ENCODE measurements at places on chromosomes 4 and X.

DNA sequence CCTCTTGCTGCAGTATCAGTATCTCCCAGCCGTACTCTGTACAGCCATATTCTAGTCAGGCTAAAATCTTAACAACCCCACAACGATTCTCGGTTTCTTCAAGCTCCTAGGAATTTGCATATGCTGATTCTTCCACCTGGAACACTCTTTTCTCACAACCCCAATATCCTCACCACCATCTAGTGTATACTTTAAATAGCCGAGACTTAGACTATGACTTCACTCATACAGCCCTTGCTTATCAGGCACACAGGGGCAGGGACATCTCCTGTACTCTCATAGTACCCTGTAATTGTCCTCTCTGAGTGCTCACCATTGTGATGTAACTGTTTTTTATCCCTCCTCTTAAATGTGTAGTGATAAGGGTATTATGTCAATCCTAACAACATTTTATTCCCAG lies 2126.4 kb upstream of the TENM3 start:
- DNase-seq = no peak

DNA sequence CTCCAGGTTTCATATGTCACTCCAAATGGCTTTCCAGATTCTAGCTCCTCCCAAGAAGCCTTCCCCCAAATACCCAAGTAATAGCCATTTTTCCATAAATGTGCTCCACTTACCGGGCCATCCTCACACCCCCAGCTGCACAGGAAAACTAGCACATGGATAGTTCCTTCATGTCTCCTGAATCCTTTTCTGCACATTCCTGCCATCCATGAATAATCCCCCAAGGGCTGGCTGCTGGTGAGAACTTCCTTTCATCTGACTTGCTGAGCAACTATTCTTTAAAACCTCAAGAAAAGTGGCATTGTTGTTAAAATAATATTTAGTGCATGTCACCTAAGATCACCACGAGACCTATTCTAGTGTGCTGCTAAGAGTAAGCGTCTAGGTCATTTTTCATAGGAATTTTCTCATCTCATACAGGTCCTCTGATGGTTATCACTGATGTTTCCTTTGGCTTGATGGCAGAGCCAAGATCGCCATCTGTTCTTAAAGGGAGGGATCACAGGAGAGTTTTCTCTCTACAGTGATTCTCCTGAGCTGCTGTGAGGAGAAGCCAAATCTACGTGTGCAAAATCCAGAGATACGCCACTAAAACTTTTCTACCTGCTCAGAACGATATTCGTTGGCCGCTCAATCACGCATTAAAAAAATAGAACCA lies 71.3 kb downstream of the MAP3K15 start:
- DNase-seq = no peak

DNA sequence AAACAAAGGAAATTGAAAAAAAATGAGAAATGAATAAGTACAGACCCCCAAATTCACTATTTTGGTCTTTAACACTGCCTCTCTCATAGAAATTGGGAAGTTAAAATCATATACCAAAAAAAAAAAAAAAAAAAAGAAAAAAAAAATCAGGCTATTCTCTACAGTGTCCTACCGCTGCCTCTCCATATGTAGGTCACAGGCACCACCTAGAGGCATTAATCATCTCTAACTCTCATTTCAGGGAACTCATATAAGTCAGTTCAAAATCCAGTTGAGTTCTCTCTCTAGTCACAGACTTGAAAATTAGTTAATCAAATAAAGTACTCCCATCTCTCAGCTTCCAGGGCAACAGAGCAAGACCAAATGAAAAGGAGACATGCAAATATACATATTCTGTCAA lies 47.9 kb downstream of the COX18 start:
- DNase-seq = no peak

DNA sequence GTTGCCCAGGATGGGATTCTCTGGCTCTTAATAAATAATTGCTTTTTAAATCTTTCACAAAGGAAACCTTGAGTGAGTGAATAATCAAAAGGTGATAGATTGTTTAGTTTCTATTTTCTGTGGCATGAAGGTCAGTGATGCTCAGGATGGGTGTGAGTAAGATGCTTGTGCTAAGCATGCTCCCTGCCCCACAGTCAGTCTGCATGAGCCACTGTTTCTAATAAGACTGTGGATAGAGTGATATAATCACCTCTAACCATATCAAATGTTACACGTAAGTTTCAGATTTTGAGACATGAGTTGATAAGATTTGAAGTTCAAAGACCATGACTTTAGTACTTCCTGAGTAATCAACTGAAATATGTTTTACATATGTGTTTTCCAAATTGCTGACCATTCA lies 2.7 kb upstream of the GAGE10 start:
- no peak for DNase-seq

- DNase-seq = no peak
Measured at GRCh38 chrX:38175139-38175538, 45.5 kb downstream of the SRPX start.

GRCh38 chr4:145939441-145939750 lies 773 bp upstream of the ZNF827 start:
- no peak for DNase-seq

DNA sequence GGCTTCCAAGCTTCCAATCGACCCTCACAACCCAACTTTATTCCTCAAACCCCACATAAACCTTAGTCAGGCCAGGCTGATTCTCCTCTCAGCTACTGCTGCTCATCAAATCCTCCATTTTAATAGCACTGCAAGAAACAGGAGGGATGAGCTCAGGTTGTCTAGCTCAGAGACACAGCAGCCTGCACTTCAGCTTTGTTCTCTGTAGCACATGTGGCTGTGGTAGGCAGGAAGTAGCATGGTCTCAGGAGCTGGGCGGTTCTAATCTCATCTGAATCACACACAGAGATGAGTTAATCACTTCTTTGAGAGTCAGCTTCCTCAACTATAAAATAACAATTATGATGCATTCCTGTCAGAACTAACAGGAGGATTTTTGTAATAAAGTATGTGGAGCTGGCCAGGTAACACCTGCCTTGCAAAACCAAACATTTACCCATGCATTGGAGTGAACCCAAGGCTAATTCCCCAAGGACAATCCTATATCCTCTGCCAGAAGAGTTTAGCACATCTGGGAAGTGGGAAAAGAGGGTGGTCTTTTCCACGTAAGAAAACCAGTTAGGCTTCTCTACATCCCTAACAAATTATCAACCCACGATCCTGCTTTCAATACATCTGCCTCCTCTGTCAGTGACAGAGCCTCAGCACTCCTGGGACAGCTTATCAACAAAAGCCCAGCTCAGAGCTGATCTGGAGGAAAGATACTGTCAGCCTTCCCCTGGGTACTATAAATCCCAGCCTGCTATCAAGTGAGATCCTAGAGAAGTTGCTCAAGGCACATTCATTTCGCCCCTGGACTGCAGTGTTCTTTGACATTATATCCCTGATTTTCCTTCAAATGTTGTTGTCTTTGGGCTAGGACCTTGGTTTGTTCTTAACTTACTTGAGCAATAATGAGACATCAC lies 32.8 kb downstream of the ELOVL6 start:
- DNase-seq = no peak

GRCh38 chrX:9378980-9379696 lies 85.7 kb upstream of the TBL1X start:
- DNase-seq = no peak

DNA sequence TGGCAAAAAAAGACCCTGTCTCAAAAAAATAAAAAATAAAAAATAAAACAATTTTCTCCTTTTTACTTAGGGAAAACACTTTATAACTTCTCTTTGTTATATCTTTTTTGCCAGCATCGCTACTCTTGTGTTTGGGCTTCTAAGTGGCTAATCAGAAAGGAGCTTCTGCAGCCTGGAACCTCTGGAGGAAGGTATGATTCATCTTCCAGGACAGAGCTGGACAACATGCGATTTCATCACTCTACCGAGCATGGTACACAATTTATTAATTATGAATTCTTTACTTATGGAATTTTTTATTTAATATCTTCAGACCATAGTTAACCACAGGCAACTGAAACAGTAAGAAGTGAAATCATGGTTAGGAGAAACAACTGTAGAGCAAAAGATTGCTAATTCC lies 1254.3 kb upstream of the AGA start:
- DNase-seq = no peak

GRCh38 chr4:44421330-44422065 lies 27.1 kb downstream of the KCTD8 start:
- no peak for DNase-seq

DNA sequence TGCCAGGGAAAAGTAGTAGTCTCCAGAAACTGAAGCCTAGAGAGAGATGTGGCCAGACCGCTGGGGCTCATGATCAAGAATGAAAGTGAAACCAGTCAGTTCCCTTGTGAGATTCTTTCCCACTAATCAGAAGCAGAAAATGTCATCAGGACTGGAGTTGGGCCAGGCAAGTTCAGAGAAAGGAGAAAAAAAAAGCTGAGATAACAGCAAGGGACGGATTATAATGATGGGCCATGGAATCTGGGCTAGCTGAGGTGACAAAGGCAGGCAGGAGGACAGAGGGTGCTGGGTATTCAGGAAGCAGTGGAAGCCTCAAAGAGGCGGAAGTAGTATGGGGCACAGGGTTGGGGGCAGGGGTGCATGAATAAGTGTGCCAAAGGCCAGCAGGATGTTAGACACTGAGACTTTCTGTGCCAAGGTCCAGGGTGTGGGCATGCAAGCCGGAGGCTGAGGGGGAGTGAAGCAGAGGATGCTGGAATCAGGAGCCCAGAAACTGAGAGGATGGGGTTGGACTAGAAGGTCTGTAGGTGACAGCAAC lies 2.5 kb downstream of the CXorf38 start:
- no peak for DNase-seq

DNA sequence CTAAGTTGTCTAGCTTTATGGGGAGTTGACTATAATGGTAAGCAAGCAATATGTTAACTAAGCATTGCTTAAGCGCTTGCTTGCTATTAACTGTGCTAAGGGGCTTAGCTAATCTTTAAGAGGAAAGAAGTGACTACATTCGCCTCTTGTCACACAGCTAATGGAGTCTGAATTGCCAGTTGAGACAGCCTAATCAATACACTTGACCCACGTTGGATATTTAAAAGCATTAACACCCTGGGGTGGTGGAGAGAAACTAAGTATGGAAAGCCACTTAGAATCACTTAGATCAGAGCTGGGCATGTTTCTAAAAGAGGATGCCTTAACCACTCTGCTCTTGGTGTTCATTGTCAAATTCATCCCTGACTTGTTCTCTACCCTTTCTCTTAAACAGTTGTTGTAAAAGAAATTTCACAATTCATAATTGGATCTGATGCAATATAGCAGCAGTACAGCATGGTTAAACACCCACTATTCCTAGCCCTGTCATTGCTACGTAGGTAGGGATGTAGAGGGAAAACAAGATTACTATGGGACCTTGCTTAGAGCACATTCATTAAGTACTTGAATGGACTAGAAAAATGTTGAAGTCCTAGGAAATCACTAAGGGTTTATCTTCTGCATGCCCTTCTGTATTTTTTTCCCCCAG lies 3.5 kb downstream of the ZAR1 start:
- DNase-seq = no peak

GRCh38 chr4:158444621-158445020 lies 77.1 kb upstream of the RXFP1 start:
- DNase-seq = no peak

GRCh38 chrX:17081511-17081910 lies 135.1 kb downstream of the REPS2 start:
- no peak for DNase-seq

- DNase-seq = no peak
Measured at GRCh38 chrX:140431521-140431920, 73.3 kb downstream of the SOX3 start.

DNA sequence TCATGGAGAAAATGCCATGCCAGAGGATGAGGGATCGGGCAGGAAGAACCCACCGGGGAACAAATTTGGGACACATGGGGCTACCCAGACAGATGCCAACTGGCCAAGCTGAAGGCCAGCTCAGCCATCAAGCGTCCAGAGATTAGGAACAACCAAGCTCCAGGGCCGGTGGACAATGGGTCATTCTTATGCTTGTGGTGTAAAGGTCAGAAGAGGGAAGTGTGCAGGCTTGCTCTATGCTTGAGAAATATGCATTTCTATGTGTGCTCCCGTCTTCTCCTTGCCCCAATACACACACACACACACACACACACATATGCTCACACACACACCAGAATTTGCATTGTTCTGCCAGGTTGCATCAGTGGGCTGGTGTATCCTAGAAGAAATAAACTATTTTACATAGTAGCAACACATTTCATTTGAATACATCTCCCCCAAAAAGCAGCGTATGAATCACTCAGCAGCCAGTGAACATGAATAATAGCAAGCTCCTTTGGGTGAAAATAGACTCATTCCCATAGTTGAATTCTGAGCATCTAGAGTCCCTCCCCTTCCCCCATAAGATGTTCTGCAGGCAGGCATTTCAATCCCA lies 201.9 kb upstream of the PPARGC1A start:
- no peak for DNase-seq

- DNase-seq = no peak
Measured at GRCh38 chr4:155900381-155900780, 3.1 kb upstream of the TDO2 start.

DNA sequence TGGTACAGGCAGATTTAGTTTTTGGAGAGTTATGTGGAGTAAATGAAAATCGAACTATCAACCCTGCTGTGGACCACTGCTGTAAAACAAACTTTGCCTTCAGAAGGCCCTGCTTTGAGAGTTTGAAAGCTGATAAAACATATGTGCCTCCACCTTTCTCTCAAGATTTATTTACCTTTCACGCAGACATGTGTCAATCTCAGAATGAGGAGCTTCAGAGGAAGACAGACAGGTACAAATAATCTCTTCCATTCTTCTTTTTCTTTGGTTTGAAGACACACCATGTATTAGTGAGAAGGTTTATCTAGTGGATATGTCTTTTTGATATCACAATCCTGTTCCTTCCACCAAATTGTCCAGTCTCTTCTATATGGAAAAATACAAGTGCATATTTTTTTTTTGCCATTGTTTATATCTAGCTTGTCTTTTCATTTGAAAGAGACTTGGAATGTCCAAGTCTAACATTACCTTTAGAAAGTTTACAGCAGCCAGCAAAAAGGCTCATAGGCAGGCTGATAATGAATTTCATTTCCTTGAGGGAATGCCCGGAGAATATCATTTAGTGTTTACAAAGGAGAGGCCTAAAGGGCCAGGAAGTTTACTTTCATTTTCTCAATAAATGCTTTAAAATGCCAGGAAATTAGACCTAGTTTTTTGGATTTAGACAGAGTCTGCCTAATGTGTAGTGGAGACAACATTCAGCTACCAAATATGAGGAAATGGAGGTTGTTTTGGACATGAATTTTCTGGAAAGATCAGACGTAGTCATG lies 18.6 kb downstream of the AFM start:
- DNase-seq = no peak
